ENCODE measurements at places on chromosomes 7 and 10.
A peak's percentile ranks its signal among the peaks of the same experiment; 100 is the strongest.

- DNase-seq: no peak
These were observed 1.6 kb downstream of the LAMB4 start for GRCh38 chr7:108128514-108128913.

DNA sequence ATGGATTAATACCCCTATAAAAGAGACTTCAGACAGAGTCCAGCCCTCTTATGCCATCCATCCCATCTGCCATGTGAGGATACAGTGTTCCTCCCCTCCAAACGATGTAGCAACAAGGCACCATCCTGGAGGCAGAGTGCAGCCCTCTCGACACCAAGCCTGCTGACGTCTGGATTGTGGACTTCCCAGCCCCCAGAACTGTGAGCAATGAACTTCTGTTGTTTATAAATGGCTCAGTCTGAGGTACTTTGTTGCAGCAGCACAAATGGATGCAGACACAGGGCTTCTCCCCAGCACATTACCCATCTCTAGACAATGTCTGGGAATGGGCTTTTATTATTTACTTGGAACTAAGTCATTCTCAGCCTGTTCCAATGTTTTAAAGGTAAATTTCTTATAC lies 195.6 kb downstream of the WDR37 start:
- DNase-seq: no peak

GRCh38 chr10:74047304-74047703 lies 49.4 kb downstream of the VCL start:
- no peak for DNase-seq

GRCh38 chr7:45593121-45593541 lies 19.0 kb downstream of the ADCY1 start:
- DNase-seq: no peak

DNA sequence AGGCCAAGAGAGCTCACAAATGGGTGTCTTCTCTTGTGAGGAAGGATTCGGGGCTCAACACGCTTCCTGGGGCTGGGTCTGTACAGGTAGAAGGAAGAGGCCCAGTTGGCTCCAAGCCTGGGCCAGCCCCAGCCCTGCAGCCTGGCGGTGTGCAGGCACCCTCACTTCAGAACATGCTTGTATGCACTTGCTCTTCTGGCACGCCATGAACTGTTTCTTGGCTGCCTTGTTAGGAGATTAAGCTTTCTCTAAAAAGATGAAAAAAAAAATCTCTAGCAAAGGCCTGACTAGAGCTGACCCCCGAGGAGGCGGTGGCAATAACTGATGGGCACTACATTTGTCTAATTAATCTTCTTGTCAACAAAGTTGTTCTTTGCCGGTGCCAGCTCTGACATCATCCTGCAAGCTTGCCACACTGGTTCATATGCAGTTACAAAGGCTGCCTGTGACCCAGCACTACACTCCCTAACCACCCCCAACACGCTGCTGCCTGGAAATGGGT lies 94.7 kb downstream of the WDR11 start:
- DNase-seq: no peak

DNA sequence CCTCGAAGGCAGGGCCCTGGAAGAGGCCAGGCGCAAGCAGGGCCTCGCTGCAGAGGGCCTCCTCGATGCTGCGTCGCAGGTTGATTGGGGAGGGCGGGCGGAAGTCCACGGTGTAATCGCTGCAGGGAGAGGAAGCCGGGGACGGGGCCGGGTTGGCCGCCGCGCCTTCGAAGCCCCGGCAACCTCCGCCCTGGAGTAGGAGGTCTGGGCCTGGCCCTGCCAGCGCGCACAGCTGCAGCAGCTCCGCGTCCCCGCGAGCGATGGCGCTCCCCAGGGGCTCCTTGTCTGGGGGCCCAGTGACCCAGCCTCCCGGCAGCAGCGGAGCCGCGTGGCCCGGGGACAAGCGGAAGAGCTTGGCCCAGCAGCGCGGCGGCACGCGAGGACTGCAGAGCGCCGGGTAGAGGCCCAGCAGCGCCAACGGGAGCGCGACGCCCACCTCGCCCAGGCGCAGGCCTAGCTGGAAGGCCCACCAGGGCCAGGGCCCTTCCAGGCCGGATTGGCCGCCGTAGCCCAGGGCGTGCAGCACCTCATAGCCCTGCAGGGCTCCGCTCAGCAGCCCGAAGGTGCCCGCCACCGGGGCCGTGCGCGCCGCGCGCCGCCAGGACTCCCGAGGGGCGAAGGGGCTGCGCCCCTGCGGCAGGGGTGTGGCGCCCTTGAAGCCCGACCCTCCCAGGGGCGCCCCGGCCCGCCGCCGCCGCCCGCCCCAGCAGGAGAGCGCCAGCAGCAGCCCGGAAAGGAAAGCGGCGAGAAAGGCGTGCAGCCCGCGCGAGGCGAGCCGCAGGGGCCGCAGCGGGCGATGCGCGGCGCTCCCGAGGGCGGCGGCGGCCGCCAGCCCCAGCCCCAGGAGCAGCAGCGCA lies 7.8 kb upstream of the RBM28 start:
- peak; percentile 43 for DNase-seq

DNA sequence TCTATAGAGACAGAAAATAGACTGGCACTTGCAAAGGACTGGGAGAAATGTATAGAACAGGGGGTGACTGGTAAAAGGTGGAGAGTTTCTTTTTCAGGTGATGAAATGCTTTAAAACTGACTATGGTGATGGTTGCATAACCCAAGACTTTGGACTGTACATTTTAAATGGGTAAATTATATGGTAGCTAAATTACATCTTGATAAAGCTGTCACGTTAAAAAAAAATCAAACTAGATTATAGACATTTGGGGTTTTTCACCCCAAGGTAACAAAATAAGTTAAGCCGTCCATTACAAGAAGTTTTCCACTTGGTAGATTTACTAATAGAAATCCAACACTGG lies 24.0 kb downstream of the TMEM209 start:
- no peak for DNase-seq

DNA sequence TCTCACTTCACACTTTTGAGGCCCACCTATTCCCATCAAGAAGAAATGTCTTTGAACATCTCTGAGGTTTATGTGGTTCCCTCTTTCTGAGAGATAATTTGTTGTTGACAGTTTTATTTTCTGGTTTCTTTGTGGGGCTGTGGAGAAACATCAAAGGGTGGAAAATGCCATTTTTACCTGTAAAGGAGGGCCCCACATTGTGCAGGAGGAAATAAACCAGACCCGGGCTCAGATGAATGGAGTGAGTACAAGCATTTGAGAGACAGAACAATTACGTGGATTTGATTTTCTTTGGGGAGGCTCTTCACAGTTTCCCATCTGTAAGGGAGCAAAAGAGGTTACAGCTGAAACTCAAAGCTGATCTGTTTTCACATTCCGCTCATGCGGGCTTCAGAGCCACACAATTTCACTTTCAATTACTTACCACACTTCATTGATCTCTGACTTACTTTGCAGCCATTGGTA lies 29.8 kb downstream of the ITPRIP start:
- DNase-seq: peak; percentile 58

- no peak for DNase-seq
These were observed 34.7 kb upstream of the HPS1 start for GRCh38 chr10:98481404-98481945.

DNA sequence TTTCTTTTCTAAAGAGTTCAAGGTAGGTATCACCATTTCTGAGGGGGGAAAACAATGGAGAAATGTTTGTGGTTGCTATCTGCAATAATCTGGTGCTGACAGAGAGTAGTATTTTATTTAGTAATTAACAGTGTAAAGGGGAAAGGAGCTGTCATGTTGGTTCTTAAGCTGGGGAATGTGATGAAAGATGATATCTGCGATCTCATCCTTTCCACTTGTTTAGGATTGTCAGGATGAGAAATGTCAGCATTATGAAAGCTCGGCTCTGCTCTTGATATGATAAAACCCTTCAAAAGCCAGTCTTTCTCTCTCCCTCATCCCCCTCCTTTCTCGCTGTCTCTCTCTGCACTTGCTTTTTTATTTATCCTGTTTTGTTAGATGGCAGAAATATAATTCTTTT lies 106.1 kb downstream of the POU6F2 start:
- DNase-seq: no peak

DNA sequence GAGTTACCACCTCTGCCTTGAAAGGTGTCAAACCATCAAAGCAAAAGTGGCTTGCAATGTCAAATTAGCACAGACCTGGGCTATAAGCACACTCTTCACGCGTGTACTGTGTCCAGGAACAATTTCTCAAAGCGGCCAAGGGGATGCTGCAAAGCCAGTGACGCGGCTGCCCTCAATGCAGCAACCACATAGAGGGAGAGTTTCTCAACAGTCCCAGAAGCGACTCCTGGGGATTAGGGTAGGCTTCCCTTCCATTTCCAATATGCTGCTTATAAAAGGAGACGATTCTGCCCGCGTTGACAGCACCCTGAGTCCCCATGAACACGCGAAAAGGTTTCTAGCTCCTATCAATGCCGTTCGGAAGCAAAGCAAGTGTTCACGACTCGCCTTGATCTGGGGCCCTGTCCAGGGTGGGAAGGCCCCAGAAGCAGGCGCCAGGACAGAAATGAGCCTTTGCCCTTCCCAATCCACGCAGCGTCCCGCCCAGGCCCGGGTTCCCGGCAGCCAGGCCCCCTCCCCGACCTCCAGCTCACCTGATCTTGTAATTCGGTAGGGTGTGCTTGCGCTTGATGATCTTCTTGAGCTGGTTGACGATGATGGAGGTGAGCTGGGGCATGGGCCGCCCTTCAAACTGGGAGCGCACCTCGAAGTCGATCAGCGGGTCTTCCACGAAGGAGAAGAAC lies 1.3 kb downstream of the PDZD8 start:
- peak; percentile 38 for DNase-seq

DNA sequence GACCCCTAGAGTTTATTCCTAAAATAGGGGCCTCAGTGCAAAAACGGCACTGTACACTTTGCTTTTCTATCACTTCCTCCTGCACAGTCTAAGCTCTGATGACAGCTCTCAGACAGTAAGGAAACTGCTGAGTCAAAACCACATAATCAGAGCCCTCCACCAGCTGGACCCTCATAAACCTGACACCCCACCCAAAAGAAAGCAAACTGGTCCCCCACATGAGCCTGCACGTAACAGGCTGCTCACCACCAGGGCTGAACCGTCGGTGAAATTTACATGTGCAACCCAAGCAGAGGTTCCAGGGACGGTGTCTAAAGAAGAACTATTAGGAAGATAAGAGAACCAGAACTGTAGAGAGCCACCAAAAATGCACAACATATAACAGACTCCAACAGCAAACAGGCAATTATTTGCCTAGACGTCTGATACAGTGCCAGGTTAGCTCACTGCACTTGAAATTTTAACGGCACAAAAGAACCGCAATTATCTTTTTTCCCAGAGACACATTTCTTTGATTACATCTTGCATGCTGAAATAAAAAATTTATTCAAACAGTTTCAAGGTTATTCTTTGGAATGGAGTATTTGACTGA lies 19.6 kb downstream of the SGMS1 start:
- no peak for DNase-seq

- no peak for DNase-seq
These were observed 7.2 kb upstream of the SP8 start for GRCh38 chr7:20793694-20794394.

DNA sequence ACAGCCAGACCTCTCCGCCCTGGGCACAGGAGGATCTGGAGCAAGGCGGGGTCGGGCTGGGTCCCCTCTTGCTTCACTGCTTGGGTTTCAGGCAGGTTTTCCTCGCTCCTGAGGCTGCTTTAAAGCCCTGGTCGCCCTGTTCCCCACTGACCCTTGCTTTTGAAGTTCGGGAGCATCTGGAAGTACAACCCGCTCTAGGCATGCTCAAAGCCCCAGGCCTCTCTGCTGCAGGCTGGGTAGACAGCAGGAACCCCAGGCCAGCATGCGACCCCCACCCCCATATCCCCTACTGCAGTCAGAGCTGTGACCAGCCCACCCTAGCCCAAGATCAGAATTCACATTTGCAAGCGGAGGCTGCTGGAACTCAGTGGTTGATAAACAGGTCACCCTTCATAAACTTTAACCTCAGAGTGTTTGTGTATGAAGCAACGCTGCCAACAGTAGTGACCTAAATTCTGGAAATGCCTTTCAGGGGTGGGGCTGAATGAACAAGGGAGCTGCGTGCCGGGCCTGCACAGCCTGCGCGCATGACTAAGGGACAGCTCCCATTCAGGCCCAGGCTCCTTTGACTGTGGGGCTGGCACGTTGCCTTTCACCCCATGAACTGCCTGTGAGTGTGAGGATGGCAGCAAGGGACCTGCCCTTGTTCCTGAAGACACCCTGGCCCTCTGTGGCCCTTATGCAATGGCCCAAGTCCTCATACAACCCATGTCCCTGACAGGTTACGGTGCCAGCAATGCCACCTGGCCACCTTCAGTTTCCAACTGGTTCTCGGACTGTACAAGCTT lies 52.5 kb downstream of the PROSER2 start:
- no peak for DNase-seq

DNA sequence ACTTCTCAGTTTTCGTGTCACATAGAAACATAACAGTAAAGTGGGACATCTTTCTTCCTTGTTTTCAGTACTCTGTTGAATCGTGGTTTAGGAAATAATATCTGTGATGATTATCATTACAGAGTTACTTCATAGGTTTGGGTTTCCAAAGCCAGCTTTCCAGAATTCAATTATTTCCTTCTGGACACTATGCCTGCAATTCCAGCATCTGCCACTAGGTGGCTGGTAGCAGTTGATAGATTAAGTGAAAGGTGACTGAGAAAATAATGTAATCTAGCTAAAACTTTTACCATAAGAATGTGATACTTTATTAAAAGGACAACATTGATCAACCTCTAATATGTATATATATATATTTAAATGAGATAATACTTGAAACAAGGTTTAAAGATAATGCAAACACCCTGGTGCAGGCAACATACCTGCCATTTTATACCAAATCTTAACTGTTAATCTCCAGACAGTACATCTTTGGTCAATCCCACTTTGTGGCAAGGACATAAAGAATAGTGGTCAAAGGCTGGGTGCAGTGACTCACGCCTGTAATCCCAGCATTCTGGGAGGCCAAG lies 102.6 kb downstream of the SH3PXD2A start:
- DNase-seq: no peak

DNA sequence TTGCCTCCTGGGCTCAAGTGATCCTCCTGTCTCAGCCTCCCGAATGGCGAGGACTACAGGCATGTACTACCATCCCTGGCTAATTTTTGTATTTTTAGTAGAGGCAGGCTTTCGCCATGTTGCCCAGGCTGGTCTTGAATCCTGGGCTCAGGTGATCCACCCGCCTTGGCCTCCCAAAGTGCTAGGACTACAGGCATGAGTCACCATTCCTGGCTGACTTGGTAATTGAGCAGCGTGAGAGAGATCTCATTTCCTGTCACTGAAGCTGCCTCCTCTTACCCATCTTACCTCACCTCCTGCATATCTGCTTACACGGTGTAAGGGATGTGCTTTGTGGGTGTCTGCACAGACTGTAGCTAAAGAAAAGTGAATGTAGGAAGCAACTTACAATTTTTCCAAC lies 9.7 kb downstream of the IFIT3 start:
- no peak for DNase-seq

DNA sequence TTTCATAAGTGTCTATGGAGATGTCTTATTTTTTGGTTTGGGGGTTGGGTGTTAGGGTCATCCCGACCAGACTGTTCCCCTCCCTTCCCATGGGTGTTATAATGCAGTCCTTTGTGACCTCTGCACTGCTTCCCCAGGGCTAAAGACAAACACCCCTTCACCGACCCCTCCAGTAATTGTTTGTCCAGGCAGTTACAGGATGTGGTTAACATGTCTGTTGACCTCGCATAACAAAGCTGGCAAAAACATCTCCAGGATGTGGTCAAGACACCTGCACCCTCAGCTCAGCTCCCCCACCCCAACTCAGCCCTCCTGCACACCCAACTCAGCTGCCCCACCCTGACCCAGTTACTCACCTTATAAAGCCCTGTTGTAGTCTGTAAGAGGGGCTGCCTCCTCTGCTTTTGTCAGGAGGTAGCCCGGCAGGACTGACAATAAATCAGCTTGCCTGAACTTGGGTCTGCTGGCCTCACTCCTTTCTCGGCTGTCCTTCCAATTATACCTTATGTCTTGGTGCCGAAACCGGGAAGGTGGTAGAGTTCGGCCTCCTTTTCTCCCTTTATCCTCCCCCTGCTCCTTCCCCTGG lies 102.2 kb downstream of the ZNF92 start:
- no peak for DNase-seq

All from T-cell (primary cell).